ENCODE measurements at places on chromosomes 11 and 22.

DNA sequence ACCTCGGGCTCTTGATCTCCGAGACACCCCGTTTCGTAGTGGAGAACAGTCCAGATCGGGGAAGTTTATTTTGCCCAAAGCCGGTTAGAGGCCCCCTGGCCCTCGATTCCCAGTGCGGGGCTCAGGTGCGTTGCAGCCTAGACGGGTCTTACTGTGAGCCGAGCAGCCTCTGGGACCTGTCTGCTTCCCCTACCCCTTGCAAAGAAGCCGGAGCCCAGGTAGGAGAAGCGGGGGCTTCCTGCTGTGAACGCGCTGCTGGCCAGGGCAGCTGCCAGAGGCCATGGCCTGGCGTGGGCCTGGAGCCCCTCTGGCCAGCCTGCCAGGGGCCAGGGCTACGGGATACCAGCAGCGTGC is 621 bp downstream of the TSPO start:
- DNase-seq: peak; percentile 23
- peaks cover 44% of the 10 kb centered on the region for H3K4me1 ChIP-seq
- no peaks in the 10 kb centered on the region for H3K27me3 ChIP-seq
- no peaks in the 10 kb centered on the region for H3K36me3 ChIP-seq
- H3K4me3 ChIP-seq: peak overlapping the region; percentile 82
- H3K27ac ChIP-seq: peak overlapping the region; percentile 52

DNA sequence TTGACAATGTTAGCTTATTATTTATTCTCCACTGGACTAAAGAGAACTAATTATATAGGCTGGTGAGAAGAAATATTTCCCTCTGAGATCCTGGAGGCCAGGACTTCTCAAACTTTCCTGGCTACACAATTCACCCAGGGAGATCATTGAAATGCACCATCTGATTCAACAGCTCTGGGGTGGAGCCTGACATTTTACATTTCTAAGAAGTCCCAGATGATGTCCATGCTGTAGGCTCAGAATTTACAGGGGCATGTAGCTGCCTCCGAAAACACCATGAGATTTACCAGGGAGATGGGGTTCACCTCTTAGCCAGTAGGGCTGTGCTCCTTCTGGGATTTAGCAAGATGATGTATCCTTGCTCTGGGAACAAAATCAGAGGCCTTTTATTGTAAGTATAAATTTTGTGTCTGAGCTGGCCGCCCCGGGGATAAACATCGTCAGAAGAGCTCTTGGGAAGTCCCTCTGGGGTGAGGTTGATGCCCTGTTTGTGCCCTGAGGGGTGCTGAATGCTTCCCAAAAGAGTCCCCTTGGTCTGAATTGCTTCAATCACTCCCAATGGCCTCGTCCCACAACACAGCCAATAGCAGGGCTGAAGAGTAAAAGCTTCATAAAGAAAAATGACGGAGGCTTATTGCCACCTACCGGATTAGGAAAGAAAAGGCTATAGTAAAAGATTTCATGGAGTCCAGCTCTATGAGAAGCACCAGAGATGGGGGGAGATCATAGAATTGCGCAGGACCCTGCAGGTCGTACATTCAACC is 33.4 kb upstream of the API5 start:
- no peak overlapping the region for H3K4me3 ChIP-seq
- no peak overlapping the region for H3K27ac ChIP-seq
- H3K4me1 ChIP-seq: no peaks in the 10 kb centered on the region
- peaks cover 3% of the 10 kb centered on the region for H3K27me3 ChIP-seq
- DNase-seq: no peak

DNA sequence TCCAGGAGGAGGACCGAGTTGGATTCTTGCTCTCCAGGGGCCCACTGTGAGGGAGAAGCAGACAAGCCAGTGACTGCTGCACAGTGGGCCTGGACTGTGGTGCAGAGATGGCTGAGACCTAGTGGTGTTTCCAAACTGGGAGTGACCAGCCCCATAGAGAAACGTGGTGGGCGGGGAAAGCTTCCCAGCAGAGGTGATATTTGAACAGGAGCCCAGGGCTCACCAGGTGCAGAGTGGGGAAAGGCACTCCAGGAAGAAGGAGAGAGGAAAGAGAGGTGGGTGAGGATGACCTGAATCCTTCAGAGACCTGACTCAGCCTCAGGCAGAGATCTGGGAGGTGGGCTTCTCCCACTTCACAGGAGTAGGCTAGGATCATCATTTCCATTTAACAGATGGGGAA is 52.1 kb upstream of the RASD2 start:
- H3K27ac ChIP-seq: no peak overlapping the region
- no peaks in the 10 kb centered on the region for H3K36me3 ChIP-seq
- peaks cover 19% of the 10 kb centered on the region for H3K27me3 ChIP-seq
- no peaks in the 10 kb centered on the region for H3K4me1 ChIP-seq
- DNase-seq: no peak
- no peak overlapping the region for H3K4me3 ChIP-seq

DNA sequence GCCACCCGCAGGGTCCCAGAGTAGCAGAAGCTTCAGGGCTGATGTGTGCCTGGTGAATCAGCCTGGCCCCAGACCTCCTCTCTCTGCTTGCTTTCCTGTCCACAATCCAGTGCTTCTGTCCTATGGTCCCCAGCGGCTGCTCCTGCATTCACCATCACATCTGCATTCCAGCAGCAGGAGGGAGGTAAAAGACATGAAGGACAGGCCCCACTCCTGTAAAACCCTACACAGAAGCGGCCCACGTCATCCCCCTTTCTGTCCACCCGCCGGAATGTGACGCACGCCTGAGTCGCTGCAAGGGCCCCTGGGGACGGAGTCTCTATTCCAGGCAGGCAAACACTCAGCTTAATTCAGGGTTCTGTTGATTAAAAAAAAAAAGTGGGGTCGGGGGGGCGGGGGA is 58.3 kb downstream of the CDKN1C start:
- no peak overlapping the region for H3K27ac ChIP-seq
- no peaks in the 10 kb centered on the region for H3K27me3 ChIP-seq
- H3K36me3 ChIP-seq: peaks cover 17% of the 10 kb centered on the region
- DNase-seq: no peak
- H3K4me1 ChIP-seq: peaks cover 2% of the 10 kb centered on the region

- no peaks in the 10 kb centered on the region for H3K4me1 ChIP-seq
- H3K4me3 ChIP-seq: no peak overlapping the region
- no peak for DNase-seq
- H3K27ac ChIP-seq: no peak overlapping the region
- H3K36me3 ChIP-seq: no peaks in the 10 kb centered on the region
Observed at GRCh38 chr11:2921742-2922493, 7.3 kb downstream of the PHLDA2 start.

- no peak for DNase-seq
- H3K27me3 ChIP-seq: no peaks in the 10 kb centered on the region
- no peak overlapping the region for H3K4me3 ChIP-seq
- no peaks in the 10 kb centered on the region for H3K4me1 ChIP-seq
- no peak overlapping the region for H3K27ac ChIP-seq
Observed at GRCh38 chr22:41036924-41037323, 55.5 kb upstream of the EP300 start.

DNA sequence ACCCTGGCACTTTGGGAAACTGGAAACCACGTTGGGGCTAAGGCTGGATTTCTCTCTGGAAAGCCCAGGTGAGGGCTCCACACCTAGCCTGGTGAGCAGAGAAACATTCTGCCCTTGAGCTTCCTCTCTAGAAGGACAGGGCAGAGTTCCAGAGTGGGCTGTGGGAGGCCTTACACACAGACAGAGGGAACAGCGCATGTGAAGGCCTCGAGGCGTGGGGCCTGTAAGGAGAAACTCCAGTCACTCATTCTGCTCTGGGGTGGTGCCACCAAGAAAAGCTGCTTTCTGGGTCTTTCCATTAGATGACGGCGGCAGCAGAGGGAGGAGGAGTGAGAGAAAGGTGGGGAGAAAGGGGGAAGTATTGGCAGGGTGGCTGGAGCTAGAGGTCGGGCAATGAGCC is 183.1 kb downstream of the CHST1 start:
- H3K36me3 ChIP-seq: no peaks in the 10 kb centered on the region
- H3K4me3 ChIP-seq: no peak overlapping the region
- no peaks in the 10 kb centered on the region for H3K4me1 ChIP-seq

DNA sequence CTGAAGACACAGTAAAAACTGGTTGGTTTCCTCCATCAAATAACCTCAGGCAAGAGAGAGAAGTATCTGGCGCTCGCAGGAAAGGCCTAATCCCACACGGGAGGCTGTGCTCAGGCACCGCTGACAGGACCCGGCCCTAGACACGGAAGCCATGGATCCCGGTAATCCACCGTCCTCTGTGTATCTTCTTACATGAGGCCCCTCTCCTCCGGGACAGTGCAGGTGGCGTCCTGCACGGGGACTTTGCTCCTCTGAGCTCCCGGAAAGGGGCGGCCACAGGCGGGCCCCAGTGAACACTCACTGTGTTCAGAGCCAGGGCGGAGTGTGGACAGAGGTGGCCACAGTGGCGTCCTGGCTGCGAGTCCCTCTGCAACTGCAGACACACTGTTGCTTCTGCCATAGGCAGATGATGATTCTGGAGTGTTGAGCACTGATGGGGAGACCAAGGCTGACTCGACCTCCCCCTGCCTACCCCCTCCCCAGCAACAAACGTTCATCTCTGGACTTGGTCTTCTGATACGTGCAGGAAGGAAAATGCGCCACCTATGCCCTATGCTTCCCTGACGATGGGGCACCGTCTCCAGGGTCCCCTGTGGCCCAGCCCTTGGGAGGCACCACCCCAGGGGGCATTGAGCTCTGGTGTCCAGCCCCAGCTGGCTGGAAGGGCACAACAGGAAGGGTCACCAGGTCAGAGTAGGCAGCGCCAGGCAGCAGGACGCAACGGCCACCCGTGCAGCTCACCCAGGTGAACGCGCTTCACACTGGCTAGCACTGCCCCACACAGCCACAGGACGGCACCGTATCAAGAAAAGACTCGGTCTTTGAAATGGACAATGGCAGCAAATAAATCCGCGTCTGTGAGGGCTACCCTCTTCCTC is 95.7 kb downstream of the TRMU start:
- H3K4me1 ChIP-seq: peaks cover 15% of the 10 kb centered on the region
- H3K27me3 ChIP-seq: no peaks in the 10 kb centered on the region
- H3K27ac ChIP-seq: no peak overlapping the region
- H3K4me3 ChIP-seq: no peak overlapping the region
- H3K36me3 ChIP-seq: no peaks in the 10 kb centered on the region

DNA sequence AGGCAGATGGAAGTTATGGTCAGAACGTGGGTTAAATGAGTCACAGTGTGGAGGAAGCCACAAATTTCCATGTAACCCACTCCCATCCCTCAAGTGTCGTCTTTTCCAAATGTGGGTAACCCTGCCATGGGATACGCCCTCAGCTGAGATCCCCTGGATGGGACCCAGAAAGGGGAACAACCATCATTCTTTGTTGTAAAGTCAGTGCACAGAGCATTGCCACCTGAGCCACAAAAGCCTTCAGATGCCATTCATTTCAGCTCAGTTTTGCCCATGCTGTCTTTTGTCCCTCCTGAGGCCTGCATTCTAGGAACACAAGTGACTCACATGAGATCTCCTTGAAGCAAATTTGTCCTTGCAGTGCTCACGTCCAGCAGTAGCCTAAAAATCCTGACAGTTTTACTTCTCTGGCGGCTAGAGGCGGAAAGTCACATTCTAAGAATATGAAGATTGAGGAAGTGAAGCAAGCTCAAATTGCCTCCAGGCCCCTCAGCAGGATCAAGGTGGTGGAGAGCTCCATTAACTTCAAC is 30.6 kb downstream of the MMP13 start:
- no peak overlapping the region for H3K4me3 ChIP-seq
- H3K4me1 ChIP-seq: peaks cover 5% of the 10 kb centered on the region
- DNase-seq: no peak
- peaks cover 12% of the 10 kb centered on the region for H3K27me3 ChIP-seq
- no peaks in the 10 kb centered on the region for H3K36me3 ChIP-seq

- H3K27me3 ChIP-seq: no peaks in the 10 kb centered on the region
- no peak overlapping the region for H3K27ac ChIP-seq
- H3K4me3 ChIP-seq: no peak overlapping the region
- no peaks in the 10 kb centered on the region for H3K4me1 ChIP-seq
Observed at GRCh38 chr11:2575591-2576051, 124.2 kb downstream of the KCNQ1OT1 start.

DNA sequence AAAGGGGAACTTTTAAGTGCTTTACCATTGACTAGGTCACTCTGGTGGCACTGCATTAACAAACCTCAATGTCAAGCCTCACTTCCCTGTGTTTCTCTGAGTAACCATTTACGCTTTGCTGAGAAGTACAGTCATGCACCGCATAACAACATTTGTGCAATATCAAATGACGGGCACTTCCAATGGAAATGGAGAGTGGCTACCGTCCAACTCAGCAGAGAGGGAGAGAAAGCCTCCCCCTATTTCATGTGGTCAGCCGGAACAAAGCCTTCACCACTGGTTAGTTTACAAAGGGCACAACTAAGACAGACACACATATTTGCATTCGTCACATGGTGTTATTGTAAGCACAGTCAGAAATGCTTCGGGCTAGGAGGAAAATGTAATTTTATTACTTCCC is 117.3 kb downstream of the RASSF10 start:
- H3K27ac ChIP-seq: no peak overlapping the region
- H3K27me3 ChIP-seq: peaks cover 26% of the 10 kb centered on the region
- H3K36me3 ChIP-seq: no peaks in the 10 kb centered on the region
- no peak overlapping the region for H3K4me3 ChIP-seq
- DNase-seq: no peak
- H3K4me1 ChIP-seq: no peaks in the 10 kb centered on the region

- no peak overlapping the region for H3K27ac ChIP-seq
- no peaks in the 10 kb centered on the region for H3K27me3 ChIP-seq
- H3K36me3 ChIP-seq: no peaks in the 10 kb centered on the region
- no peaks in the 10 kb centered on the region for H3K4me1 ChIP-seq
- DNase-seq: no peak
- no peak overlapping the region for H3K4me3 ChIP-seq
Observed at GRCh38 chr11:80074837-80075236, 634.0 kb upstream of the TENM4 start.

DNA sequence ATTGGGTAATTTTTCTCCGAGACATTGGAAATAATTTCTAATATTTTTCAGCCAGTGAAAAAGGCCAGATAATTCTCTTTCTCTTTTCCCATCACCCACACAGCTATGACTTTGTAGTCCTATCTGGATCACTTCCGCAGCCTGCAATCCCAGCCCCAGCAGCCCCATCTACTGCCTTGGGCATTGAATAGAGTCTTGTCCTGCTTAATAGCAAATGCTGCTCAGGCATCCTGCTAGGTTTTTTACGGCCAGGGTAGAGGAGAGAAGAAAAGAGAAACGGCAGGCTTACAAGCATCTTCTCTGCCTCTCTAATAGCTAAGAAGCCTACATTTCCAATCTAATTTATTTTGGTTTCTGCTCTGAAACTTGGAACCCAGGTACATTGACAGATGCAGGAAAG is 154.3 kb upstream of the B3GAT1 start:
- H3K36me3 ChIP-seq: no peaks in the 10 kb centered on the region
- H3K27ac ChIP-seq: no peak overlapping the region
- DNase-seq: no peak
- peaks cover 10% of the 10 kb centered on the region for H3K27me3 ChIP-seq
- H3K4me1 ChIP-seq: no peaks in the 10 kb centered on the region

DNA sequence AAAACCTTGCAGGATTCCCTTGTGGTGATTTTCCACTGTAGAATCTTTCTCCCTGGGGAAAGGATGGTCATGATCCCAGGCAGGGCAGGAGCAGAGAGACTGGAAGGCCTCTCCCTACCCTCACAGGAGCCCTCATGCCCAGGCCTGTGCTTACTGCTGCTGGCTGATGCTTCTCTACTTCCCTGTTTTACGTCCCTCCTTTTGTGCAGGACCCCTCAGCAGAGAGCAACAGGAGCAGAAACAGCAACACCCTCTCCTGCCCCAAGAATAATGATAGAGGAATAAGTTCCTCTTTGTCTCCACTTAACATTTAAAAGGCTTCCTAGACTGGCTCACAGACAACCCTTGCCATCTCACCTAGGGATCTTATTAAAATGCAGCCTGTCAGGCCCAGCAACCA is 3.6 kb downstream of the ISX start:
- no peak overlapping the region for H3K27ac ChIP-seq
- peaks cover 2% of the 10 kb centered on the region for H3K27me3 ChIP-seq

All from activated naive CD8-positive, alpha-beta T cell treated with anti-CD3 and anti-CD28 coated beads, Interleukin-2, amount 50 U/mL, for 24 hours (primary cell).